ENCODE measurements at places on chromosomes 6 and 20.

DNA sequence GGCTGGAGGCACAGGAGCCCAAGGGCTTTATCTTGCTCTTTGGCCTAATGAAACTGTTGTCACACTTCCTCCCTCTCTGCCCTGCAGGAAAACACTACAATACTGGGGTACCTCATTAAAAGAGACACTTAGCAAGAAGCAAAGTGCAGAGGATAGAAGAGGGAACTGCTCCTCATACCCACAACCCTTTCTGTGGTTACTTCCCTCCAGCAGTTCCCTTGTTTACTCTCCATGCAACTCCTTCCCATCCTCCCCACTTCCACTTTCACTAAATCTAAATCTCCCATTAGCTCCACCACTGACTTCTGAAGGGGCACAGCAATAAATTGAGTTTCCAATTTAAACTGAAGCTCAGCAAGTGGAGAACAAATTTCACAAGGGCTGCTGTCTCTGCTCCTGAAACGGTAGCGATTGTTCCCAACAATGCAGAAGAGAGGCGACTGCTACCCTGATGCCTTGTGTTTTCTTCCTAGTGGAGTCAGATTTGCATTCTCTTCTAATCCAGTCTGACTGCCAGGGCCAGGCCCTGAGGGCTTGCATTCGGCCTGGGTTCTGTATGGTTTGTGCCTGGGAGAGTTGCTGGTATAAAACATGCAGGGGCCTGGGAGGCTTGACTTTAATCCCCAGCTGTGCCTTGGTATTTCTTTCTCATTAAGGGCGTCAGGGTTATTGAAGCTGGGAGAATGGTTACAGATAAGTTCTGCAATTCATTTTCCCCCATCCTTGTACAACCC, 454.7 kb downstream of the TFAP2B start:
- no peak for DNase-seq

GRCh38 chr6:12311106-12311505, 20.9 kb downstream of the EDN1 start:
- DNase-seq, result no peak

DNA sequence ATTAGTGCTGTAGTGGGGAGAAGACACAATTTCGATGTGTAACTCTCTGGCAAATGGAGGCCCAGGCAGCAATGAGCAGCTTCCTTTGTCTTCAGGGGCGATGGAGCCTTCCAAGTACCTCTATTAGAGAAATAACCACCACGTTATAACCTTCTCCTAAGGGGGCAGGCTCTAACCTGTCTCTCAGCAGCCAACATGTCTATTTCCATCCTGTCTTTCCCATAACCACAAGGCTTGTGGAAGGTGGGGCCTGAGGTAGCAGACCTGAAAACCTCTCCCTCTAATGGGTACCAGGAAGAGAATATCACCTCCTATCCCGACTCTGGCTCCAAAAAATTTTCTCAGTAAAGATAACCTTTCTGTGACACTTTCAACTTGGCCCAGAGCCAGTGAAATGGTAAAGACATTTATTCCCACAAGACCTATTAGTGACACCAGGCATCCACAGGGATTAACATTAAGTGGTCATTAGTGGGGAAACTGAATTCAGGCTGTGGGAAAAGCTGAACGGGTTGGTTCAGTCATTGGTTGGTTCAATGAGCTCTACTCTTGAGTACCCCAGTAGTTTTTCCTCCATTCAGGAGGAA, 4.0 kb downstream of the PEX6 start:
- no peak for DNase-seq

DNA sequence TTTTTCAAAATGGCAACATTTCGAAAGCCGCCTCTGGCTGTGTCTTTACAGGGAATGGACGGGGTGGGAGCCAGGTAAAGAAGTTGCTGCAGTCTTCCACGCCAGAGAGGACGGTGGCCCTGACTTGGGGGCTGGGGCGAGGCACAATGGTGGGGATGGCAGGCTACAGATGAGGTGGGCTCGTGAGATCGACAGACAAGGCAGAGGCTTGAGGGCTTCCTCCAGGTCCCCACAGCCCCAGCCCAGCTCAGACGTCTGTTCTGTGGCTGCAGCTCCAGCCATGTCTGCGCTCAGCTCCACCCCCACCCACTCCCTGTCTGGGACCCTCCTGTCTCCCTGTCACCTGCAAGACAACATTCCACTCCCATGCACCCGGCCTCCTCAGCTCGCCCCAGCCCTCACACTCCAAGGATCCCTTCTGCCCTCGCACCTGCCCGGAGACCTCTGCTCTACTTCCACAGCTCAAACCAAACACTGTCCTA, 7.4 kb upstream of the C20orf144 start:
- no peak for DNase-seq

GRCh38 chr20:24998121-24998520, 5.6 kb upstream of the APMAP start:
- DNase-seq, result no peak

DNA sequence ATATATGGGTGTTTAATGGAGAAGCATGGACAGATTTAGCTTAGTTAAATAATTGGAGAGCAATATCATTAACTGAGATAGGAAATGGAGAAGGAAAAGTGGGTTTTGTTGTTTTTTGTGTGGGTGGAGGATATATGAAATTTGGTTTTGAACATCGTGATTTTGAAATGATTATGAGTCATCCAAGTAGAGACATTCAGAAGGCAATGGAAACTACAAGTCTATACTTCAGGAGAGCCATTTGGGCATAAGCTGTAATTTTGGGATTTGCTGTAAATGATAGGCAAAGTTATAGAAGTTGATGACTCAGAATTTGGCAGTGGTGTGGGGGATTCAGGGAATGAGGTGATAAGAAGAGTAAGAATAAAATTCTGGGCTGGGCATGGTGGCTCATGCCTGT, 27.4 kb upstream of the FAM135A start:
- DNase-seq, result no peak

- DNase-seq, result no peak
Measured at GRCh38 chr6:145305670-145306069, 429.6 kb downstream of the EPM2A start.

GRCh38 chr20:12056839-12057238, 139.1 kb downstream of the BTBD3 start:
- DNase-seq, result no peak

- no peak for DNase-seq
Measured at GRCh38 chr6:33558801-33559200, 21.3 kb downstream of the BAK1 start.

DNA sequence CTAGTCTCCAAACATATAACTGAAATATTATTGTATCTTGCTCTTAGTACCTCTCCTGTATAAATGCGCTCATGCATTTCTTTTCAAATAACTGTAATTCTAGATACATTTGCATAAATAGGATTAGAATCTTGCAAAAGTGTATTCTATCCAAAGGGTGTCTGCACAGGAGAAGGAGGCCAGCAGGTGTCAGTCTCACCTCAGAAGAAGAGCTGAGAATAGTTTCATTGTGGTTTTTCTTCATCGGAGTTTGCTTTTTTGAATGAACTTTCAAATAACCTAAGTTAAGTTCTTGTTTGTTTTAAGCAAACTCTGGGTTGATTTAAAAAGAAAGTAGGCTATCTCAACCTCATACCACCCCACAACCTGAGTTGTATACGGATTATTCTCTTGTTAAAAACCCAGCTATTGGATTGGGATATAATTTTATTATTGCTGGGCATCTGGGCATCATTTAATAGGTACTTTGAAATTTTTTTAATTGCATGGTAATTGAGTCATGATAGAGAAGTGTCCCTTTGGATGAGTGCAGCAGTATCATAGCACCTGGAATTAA, 125.0 kb upstream of the MLIP start:
- DNase-seq, result no peak

DNA sequence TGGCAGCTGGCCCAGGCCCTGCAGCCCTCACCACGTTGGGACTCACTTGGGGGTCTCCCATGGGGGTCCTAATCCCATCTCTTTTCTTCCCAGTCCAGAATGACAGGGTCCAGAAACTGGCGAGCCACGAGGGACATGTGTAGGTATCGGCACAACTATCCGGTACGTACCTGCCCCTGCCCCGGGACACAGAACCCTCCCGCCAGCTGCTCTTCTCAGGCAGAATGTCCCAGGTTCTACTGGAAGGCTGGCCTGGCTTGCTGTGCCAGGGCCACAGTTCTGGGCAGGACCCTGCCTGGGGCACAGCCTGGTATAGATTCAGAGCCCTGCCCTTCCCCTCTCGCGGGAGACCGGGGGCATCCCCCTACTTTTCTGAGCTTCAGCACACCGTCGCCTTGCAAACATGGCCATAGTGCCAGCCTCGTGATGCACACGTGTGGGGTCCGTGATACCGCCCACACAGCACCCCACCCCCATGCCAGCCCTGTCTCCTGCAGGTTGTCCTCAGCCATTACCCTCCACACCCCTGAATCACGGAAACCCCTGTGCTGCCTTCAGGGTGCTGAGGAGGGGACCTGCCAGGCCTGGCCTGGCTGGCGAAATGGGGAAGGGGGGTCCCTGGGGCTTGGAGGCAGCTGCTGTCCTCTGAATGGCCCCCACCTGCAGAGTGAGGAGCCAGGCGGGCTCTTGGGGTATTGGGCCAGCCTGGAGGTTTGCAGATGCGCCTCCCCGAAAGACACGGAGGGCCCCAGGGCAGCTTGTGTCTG, 3.0 kb downstream of the OGFR start:
- DNase-seq, result no peak
